ENCODE measurements at places on chromosomes 6 and 20.
A peak's percentile ranks its signal among the peaks of the same experiment; 100 is the strongest.

DNA sequence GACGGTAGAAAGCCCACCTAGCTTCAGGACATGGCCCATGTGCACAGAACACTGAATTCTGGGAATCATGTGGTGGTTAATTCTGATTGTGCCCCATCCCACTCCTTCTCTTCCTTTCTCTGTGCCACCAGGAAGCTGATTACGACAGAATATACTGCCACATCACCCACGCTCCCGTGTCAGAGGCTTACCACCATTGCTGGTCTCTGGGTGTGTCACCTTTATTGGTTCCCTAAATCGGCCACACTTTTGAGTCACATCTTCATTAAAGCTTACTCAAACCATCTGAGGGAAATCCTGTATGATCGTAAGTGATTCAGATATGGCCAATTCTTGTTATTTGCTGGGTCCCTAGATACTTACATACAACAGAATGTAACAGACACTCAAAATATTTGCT, 3.1 kb downstream of the TRMT6 start:
- DNase-seq, result no peak

DNA sequence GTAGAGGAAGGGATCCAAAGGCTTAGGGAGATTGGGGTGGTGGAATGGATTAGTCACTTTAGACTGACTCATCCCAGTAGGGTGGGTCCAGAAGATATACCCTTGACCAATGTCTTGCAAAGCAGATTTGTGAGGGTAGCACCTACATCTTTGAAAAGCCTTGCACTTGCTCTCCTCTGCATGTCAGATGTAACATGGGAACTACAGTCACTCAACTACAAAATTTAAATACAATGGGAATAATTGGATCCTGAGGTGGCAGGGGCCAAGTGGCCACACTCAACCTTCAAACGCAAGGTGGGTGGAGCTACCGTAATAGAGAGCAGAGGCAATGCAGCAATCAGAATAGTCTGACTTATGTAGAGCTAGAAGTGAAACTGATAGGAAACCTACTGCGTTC, 71.2 kb downstream of the ME1 start:
- DNase-seq, result no peak

DNA sequence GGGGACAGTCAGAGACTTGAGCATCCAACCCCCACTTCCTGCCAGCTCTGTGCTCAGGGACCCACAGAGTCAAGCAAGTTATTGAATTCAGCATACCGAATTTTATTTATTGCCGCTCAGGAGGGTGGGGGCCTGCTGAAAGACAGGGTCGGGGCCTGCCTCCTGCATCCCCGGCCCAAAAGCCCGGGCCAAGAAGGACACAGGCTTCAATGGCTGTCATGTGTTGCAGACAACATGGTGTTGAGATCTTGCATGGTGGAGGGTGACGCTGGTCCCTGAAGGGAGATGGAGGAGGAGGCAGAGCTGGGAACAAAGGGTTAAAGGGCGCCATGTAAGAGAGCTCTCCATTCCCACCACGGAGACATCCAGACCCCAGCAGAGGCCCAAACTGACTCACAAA, 698 bp downstream of the SFTA2 start:
- DNase-seq, result no peak

GRCh38 chr20:1503564-1504227, 12.5 kb upstream of the SIRPB2 start:
- DNase-seq, result peak; percentile 56

DNA sequence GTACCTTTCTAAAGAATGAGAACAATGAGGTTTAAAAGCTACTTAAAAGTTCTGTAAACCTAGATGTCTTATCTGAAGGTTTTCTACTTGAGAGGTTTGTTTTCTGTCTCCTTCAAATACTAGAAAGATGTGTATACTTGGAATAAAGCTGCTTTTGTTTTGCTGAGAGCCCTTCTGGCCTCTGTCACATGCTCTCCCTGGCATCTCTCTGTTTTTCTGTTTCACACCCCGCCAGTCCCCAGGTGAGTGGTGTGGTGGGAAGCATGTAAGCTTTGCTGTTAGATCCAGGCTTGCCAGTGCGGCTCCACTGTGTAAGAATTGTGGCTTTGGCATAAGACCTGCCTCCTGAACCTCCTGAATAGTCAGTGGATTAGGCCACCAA, 56.8 kb downstream of the SNX9 start:
- DNase-seq, result no peak

GRCh38 chr6:132084811-132085509, 133.8 kb upstream of the CCN2 start:
- peak; percentile 25 for DNase-seq

GRCh38 chr20:37669773-37670236, 24.0 kb upstream of the CTNNBL1 start:
- DNase-seq, result no peak

DNA sequence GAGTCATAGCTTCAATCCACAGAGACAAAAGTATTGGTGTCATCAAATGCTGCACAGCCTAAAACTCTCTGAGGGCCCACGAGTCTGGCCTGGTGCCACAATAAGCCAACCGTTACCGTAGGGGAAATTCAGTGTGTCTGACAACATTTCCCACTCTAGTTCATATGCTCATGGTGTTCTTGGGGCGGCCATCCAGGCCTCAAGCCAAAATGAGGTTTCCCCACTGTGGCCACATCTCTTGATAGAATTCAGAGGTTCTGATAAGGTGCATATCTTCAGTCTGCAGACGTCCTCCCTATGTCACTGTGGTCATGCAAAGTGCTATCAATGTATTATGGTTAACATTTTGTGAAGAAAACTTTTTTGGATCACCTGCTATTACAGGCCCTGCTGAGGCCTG, 627.7 kb downstream of the QKI start:
- DNase-seq, result no peak

GRCh38 chr6:127266892-127267645, 405 bp downstream of the RNF146 start:
- DNase-seq, result peak; percentile 40

DNA sequence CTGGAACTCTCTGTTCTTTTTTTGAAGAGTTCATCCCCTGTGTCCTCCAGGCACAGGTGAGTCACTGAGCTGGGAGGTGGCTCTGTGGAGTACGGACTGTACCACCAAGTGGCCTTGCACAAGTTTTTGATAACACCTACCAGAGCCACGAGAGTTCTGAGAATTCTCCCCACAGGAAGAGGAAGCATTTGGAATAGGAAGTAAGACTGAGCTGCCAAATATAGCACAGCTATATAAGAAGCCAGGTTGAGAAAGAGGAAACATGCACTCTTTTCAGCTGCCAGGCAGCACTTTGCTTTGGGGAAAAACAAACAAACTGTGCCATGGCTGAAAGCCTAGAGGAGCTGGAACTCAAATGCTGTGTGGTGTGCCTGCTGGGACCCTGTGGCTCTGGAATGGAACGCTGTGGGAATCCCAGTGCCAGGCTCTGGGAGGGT, 70.8 kb upstream of the RIPOR2 start:
- DNase-seq, result peak; percentile 23

DNA sequence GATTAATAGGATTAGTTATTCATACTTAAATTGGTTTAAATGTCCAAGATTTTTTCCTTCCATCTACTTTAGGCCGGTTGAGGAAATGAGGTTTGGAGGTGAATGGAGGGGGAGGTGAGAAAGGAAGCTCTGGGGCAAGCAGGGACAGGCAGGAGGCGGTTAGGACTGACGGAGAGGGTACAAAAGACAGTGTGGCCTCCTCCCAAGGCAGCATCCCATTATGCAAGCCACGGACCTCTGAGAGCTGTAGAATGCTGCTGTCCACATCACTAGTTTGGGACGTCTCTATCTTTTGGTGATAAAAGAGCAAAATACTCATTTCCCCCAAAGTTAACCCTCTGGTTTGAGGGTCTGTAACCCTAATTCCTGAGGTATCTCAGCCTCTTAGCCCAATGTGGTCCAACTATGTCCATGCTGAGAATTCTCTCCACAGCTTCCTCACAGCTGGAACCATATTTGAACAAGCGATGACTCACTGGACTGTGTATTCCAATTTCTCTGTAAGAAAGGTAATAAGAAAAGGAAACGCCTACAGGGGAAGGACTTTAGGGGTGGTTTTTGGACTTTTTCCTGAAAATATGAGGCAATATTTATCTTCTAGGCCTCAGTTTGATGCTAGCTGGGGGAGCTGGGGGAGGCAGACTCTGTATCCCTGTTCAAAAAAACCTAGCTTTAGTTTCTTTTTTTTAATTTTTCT, 172.2 kb downstream of the TFAP2B start:
- no peak for DNase-seq

DNA sequence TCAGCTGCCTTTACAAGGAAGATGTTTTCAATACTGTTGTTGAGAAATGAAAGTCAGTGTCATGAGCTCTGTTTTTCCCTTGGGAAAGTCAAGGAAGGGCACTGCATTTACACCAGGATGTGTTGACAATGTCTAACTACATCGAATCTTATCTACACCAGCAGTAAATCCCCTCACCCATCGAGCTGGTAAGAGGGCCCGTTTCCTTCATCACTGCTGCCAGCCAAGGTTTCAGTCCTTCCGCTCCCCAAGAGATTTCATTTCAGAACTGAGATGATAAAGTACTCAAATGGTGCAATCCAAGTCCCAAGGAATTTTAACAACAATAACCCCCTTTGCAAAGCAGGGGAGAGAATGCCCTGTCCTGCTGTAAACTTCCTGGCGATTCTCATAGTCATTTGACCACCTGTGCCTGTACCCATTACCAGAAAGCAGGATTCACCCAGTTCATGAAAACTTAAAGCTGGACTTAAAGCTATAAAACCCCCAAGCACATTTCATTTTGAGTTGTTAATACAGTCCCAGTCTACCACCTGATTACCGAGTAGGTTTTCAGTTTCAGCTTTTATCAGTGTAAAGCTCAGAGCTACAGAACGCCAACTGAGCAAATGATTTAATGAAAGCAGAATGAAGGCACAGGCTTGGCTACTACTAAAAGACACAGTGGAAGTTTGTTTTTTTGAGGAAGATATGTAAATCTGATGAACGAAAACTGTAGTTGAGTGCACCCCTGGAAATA, 122.5 kb upstream of the TAB2 start:
- no peak for DNase-seq

DNA sequence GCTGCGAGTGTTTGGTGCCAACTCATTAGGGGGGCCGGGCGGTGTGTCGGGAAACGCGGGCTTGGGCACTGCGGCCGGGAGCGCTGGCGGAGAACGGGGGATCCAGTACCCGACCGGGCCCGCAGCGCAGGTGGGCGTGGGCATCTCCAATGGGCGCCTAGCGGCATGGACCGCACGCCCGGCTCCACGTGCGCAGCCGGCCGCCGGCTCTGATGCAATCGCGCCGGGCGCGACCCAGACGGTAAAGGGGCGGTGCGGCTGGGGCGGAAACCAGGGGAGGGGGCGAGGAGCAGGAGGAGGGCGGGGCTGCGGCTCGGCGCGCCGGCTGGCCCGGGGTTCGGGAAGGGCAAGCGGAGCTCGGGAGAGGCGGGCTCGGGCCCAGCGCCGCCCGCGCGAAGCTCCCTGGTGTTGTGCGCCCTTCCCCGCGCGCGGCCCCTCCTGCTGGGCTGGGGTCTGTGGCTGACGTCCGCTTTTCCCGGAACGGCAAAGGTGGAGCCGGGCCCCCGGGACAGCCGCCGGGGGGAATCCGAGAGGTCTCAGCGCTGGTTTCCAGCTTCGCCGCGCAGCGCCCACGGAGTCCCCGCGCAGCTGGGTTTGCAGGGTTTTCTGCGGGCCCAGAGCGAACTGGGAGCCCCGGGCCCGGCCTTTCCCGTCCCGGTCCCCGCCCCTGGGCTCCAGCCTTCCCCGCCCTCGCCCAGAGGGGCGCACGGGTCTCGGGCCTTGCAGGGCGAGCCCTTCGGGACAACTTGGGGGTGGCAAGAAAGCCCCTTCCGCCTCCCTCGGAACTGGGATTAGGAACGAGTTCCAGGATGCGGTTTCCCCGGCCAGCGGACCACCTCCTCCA, 867 bp downstream of the MTHFD1L start:
- peak; percentile 55 for DNase-seq

DNA sequence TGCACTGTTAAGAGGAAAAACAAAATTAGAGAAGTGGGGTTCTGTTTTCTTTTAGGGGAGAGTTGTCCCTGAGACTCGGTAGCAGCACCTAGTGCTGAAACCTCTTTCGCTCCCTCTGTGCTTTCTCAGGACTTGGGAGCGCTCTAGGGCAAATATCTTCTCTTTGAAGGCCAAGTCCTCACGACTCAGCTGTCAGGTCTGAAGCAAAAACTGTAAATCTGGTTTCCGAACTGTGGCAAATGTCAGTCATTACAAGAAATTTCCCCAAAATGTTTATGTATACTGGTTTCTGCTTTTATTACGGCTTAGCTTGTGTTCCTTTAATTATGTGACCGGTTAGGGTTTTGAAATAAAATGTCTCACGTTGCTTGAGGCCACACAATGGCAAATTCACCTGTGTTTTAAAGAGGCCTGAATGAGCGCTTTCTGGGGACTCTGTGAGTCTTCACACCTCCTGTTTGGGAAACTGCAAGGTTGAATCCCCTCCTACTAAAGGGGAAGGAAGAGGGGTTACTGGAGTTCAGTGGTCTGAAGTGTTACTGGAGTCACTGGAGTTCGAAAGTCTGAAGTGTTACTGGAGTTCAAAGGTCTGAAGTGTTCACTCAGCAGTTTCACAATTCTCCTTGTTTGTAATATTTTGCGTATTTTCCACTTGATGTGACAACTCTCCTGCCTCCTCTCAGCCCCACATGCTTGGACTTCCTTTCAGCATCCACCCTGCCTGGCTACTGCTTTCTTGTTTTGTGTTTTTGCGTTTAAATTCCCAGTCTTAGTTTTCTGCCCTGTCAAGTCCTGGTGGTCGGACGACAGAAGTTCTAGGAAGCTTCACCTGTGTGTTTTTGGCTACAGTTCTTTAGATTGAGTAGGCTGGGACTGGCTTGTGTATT, 1.6 kb downstream of the SMPDL3A start:
- DNase-seq, result peak; percentile 11

DNA sequence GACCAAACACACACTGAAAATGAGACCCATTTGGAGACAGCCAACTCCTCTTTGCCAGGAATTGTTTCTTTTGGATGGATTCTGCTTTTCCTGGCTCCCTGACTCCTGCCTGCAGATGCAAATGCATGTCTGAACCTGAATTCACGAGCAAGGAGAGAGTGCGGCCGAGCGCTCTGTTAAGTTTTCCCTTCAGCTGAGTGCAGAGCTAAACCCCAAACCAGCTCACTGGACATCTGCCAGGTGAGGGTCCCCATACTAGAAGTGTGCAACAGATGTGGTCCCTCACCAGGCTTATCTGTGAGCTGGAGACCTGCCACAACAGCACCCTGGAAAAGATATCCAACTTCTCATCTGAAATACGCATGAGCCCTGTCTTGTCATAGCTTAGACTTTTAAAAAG, 59.0 kb downstream of the CD164 start:
- DNase-seq, result no peak

DNA sequence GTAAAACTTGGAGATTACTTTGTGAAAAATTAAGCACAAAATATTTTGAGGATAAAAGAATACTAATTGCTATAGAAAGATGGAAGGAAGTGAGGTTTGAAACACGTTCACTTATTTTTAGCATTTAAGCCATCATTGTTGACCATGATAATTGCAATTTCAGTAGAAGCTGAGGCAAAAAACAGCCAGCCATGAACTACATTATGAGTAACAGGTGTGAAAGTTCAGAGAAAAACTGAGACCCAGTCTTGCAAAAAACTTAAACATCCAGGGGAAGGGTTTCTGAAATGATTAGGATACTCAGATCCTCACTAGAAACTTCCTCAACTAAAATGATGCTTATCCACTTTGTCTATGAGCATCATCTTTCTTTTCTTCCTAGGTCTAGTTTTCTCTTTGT, 619.4 kb downstream of the PHF3 start:
- no peak for DNase-seq

Data from T47D (cell line).